Uterus (tissue), 4 donors: ENCODE measurements at places on chromosomes 13 and 19. TPM values are rescaled to one million over a fixed set of nuclear protein-coding genes. Genes with fewer than 3 reads are reported as not detected.

GRCh38 chr19:40279120-40279551, 6.0 kb downstream of the AKT2 start:
- peak; percentile 67 for DNase-seq

The SGCG gene
- total RNA-seq, result not detected

The FLT3 gene
- not detected for total RNA-seq

GRCh38 chr19:28288572-28289264, 924.2 kb downstream of the UQCRFS1 start:
- peak; percentile 18 for DNase-seq

The WDR88 gene
- not detected for total RNA-seq

DNA sequence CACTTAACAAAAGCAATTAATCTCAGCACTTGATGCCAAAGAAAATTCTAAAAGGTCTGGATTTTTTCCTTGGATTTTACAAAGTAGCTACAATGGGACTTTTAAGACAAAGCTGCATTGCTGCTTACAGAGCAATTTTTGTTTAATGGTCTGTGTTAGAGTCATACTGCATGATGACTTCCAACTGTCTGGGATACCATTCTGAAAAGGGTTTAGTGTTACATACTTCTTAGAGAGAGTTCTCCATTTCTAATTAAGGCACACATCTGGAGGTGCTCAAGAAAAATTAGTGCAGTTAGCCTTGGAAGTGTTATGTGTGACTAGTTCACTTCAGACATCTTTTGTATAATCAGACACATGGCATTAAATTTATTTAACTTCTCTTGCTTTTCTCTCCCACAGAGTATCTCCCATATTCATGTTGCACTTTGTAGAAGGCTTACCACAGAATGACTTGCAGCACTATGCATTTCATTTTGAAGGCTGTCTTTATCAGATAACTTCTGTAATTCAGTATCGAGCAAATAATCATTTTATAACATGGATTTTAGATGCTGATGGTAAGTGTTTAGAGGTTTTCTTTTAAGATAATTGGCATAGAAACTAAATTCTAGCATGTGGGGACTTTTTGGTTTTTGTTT, 35.1 kb downstream of the USPL1 start:
- DNase-seq, result no peak

- DNase-seq, result no peak
Observed at GRCh38 chr19:3608079-3608641, 1.5 kb upstream of the TBXA2R start.

The KLK1 gene
- not detected for total RNA-seq

- no peak for DNase-seq
Observed at GRCh38 chr13:52903320-52903719, 54.9 kb upstream of the PCDH8 start.

GRCh38 chr19:34507414-34508067, 26.0 kb downstream of the WTIP start:
- DNase-seq, result no peak

DNA sequence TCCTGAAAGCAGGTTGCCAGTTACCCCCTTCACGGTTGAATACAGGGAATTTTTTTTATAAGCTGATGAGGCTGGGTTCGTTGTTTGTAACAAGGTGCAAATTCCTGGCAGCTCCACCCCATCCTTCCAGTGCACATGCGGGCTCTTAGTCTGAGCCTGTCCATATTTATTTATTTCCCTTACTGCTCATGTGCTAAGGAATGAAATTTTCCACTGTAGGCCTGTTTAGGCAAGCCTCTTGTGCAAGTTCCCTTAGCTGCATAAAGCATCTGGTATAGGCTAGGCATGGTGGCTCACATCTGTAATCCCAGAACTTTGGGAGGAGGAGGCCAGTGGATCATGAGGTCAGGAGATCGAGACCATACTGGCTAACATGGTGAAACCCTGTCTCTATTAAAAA, 560.9 kb upstream of the PCDH9 start:
- no peak for DNase-seq

GRCh38 chr19:11286312-11286974, 9.5 kb upstream of the TSPAN16 start:
- no peak for DNase-seq

DNA sequence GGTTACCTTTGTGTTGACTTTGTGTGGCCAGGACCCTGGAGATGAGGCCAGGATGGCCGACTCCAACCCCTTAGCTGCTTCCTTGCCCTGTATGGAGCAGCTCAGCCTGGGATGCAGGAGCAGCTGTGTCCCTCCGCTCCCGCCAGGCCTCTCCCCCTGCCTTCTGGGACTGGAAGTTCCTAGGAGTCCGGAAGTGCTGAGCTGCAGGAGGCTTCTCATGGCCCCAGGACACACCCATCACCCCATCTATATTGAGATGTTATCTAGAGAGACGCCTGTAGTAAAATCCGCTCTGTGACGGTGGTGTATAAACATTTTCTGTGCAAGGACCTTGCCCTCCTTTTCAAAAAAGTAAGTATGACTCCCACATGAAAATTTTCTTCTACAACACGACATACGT, 27.0 kb downstream of the WTIP start:
- DNase-seq, result no peak

DNA sequence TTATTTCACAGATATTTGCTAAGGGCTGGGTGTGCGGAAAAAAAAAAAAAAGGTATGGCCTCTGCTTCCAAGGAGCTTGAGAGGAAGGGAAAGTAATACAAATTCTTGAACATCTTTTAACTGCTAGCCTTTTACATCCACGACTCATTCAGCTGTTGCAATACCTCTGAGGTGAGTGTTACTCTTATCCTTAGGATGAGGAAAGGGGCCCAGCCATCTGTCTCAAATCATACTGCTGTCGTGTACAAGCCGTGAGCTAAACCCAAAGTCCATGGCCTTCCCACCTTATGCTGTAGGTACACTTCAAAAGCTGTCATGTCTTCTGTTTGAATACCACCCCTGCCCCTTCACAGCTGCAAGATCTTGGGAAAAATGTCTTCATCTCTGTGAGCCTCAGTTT, 146.8 kb downstream of the KCNRG start:
- no peak for DNase-seq

DNA sequence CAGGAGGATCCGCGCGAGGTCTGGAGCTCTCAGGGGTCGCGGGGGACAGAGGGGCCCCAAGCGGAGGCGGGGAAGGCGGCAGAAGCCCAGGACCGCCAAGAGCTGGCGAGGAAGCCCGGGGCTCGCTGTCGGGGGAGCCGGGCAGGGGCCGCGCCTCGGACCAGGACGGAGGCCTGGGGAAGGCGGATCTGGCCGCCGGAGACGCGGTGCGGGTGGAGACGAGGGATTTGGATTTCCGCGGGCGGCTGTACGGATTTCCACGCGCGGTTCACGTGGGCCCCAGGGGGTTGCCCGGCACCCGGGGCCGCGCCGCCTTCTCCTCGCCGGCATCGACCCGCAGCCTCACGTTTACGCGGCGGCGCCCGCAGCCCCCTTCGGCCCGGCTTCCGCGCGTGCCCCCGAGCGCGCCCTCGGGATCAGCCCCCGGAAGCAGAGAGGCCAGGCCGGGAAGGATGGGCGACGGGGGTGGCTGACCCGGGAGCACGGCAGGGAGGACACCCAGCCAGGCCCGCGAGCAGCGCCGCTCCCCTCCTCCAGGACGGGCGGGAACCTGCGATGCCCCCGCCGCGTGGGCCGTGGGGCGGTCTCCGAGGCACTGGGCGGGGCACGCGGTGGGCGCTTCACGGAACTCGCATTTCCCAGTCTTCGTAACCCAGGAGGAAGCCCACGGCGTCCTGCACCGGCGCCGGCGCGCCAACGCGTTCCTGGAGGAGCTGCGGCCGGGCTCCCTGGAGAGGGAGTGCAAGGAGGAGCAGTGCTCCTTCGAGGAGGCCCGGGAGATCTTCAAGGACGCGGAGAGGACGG, 4.7 kb downstream of the F7 start:
- no peak for DNase-seq

DNA sequence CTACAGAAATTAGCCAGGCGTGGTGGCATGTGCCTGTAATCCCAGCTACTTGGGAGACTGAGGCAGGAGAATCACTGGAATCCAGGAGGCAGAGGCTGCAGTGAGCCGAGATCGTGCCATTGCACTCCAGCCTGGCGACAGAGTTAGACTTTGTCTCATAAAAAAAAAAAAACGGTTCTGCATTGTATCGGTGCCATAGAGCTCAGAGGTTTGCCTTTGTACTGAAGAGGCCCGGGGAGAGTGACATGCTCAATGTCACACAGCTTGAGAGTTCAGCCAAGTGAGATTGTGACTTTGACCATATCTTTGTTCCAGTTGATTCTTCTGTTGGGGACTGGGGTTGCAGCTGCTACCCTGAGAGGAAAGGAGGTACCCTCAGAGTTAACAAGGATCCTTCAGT, 4.3 kb downstream of the HAUS8 start:
- no peak for DNase-seq

- DNase-seq, result no peak
Observed at GRCh38 chr13:62067821-62068220, 652.2 kb upstream of the PCDH20 start.

DNA sequence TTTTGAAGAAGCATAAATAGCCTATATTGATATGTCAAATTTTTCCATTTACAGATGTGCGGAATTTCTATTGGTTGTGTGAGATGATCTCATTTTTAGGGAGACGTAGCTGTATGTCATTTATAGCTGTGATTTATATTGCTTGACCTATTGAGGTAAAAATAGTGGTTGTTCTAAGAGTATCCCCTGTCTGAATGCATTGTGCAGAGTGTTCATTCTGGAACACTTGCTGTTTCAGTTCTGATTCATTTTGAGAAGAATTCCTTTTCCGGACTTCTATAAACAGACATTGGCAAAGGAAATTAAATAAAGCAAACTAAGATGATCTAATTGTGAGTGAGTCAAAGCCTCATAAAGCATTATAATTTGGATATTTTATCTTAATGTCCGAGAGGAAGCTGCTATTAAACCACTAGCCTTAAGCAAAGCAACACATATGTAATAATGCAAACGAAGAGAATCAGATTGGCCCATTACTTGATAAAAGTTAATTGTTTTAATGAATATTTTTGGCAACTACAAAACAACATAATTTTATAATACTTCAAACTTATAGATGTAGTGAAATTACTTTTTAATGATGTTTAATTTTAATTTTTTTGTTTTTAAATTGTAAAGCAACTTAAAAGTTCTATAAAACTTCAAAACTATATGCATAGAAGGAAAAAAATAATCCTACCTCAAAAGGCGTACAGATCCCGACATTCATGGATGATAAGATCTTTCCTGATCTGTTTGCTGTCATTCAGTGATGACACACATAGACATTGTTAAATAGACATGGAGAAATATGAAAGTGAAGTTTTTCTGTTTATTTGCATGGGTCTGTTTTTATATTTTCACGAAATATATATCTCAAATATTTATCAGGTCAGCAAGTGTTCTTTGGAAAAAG, 942.6 kb upstream of the SLC10A2 start:
- DNase-seq, result no peak

The TFPT gene
- total RNA-seq, result 0.88 TPM
